ENCODE measurements at places on chromosomes 2 and 18.

- no peak for DNase-seq
These were observed 75.6 kb downstream of the MOB4 start for GRCh38 chr2:197591339-197592072.

DNA sequence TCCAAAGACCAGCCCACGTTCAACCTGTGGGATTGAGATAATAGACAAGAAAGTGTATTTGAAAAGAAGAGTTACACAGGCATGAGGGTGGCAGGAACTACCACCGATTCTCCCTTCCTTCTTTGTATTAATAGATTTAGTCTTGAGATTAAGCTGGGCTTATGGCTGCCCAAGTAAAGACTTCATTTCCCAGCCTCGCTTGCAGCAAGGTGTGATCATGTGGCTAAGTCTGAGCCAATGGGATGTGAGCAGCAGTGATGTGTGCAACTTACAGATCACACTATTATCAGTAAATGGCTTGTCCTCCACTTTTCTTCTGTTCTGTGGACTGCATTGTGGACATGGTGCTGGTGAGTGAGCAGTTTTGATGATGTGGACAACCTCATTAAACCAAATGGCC, 101.7 kb downstream of the POLR1A start:
- DNase-seq, result no peak

DNA sequence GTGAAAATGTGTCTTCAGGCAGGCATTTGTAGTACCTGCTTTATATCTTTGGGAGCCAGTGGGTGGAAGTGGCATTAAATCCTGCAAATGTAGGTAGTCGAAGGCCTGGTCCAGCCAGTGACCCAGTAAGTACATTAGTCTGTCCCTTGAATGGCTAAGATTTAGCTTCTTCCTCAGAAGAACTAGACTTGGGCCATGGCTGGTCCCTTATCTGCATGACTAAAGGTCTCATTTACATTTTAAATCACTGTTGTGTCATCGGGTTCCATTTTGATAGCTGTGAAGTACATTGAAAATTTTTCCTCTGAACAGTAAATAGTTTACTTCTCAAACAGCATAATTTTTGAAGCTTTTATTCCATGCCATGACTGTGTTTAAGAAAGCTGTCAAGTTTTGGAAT, 438.4 kb upstream of the KLHL29 start:
- DNase-seq, result no peak

GRCh38 chr2:75896779-75897366, 186.2 kb upstream of the GCFC2 start:
- no peak for DNase-seq

DNA sequence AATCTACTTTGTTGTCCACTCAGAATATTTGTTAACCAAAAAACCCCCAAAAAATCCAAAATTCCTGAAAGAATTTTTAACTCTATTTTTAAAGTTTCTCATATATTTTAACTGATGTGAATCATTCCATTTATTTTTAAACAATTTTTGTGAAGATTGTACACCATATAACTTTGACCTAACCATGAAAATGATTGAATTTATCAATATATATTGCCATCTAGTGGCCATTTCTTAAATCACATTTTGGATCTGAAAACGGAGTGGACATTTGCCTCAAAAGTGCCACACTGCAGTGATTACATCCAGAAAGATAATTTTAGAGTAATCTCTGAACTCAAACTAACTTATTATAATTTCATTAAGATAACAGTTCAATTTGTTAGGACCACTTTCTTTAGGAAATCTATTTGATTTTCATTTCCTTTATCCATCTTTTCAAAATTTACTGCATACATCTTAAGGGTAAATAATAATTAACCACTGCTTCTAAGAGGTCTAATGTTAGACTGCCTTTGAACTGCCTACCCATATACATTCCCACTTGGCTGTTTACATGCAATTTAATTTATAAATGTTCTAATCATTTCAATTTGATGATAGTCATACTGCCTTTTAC, 71.1 kb downstream of the DSC3 start:
- DNase-seq, result no peak

GRCh38 chr2:161161074-161161706, 962 bp downstream of the TANK start:
- DNase-seq, result no peak

- no peak for DNase-seq
These were observed 436.9 kb downstream of the METTL4 start for GRCh38 chr18:2134364-2134763.

- DNase-seq, result no peak
These were observed 51.4 kb upstream of the SPAG16 start for GRCh38 chr2:213232649-213233437.

GRCh38 chr2:54906716-54907115, 143.5 kb downstream of the RTN4 start:
- DNase-seq, result no peak

- DNase-seq, result no peak
These were observed 15.2 kb downstream of the LANCL1 start for GRCh38 chr2:210461401-210461800.

DNA sequence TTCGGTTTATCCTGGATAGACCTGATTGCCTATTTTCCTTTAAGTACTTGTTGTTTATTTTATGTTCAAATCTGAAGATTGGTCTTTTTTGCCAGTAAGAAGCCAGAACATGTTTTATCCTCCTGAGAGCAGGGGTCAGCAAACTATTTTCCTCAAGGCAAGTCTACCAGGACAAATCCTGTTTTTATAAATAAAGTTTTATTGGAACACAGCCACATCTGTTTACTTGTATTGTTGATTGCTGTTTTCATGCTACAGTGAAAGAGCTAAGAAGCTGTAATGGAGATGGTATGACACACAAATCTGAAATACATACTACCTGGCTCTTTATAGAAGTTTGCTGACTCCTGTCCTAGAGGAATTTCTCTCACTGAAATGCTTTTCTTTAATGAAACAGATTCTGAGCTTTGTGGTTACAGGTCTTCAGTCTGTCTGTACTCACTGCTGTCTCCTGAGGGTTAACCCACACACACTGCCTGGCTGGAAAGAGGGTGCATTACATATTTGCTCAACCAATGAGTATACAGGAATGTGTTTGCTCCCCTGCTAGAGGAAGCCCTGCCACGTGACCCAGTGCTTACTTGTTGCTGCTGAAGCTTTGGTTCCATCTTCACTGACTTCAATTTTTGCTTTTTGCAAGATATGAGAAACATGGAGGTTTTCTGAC, 22.6 kb downstream of the MRPL44 start:
- DNase-seq, result no peak

DNA sequence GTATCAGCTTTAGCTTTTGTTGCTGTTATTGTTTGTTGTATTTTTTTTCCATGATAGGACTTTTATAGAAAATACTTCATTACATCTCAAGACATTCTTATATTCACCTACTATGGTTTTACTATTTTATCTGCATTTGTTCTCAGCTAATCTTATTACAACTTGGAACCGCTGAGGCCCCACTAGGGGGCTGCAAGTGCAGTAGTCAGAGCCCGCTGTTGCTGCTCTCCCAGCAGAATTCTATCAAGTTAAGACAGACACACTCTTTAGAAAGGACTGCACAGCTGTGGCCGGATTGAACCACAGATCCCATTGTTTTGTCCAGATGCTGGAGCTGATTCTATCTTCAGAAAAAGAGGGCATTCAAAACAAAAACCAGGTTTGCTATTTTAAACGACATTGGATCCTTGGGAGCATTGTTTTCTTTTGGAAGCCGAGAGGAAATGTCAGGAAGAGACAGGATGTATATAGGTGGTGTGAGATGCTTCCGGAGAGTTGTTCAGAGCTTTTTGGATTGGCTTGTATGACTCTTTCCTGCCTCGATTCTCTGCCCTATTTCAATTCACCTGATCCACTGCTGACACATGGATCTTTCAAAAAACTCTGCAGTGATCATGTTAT, 105.7 kb upstream of the GAREM1 start:
- no peak for DNase-seq

GRCh38 chr2:69570474-69570873, 73.1 kb downstream of the AAK1 start:
- no peak for DNase-seq
